ENCODE measurements at places on chromosomes 1 and 21. TPM values are rescaled to one million over a fixed set of nuclear protein-coding genes. Genes with fewer than 3 reads are reported as not detected.

- no peaks in the 10 kb centered on the region for H3K27me3 ChIP-seq
- H3K36me3 ChIP-seq = peaks cover 14% of the 10 kb centered on the region
- H3K4me3 ChIP-seq = no peak overlapping the region
- DNase-seq = no peak
- H3K27ac ChIP-seq = no peak overlapping the region
- H3K4me1 ChIP-seq = peaks cover 13% of the 10 kb centered on the region
These were observed 53.9 kb upstream of the NADK start for GRCh38 chr1:1832166-1832565.

PTGER3 gene
- 0.31 TPM for polyA plus RNA-seq

DNA sequence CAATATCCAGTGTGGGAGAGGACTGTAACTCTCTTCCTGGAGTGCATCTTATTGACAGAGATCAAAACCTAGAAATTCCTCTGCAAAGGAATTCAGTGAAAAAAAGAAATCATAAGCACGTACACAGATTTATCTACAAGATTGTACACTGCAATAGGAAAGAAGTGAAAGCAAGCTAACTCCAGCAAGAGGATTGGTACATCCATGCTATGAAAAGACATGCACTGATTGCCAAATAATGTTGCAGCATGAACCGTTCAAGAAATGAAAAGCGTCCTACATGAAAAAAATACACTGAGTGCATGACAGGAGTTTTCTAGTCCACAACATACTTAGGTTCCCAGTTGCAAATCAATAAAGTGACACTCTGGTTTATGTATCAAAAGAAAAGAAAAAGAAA, 1.9 kb upstream of the MGST3 start:
- no peak overlapping the region for H3K4me3 ChIP-seq
- no peaks in the 10 kb centered on the region for H3K27me3 ChIP-seq
- peak; percentile 23 for DNase-seq
- H3K4me1 ChIP-seq = peaks cover 13% of the 10 kb centered on the region
- no peaks in the 10 kb centered on the region for H3K36me3 ChIP-seq

CDC20 gene
- polyA plus RNA-seq = 3.6 TPM

DNA sequence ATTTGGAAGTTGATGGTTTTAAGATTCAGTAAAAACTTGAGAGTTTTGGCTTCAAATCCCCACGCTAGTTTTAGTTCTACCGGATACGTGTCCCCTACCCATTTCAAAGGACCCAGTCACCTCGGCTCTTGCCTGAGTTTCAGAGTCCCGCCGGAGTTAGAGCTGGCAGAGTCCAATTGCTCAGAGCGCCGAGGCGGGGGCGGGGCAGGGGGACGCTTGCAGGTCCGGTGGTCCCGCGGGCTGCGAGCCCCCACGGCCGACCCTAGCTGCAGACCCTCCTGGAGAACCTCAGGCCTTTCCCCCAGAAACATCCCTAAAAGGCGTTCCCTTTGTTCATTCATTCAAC, 765 bp upstream of the VPS45 start:
- peaks cover 10% of the 10 kb centered on the region for H3K36me3 ChIP-seq
- no peak for DNase-seq
- peak overlapping the region; percentile 98 for H3K27ac ChIP-seq
- peak overlapping the region; percentile 55 for H3K4me3 ChIP-seq

DNA sequence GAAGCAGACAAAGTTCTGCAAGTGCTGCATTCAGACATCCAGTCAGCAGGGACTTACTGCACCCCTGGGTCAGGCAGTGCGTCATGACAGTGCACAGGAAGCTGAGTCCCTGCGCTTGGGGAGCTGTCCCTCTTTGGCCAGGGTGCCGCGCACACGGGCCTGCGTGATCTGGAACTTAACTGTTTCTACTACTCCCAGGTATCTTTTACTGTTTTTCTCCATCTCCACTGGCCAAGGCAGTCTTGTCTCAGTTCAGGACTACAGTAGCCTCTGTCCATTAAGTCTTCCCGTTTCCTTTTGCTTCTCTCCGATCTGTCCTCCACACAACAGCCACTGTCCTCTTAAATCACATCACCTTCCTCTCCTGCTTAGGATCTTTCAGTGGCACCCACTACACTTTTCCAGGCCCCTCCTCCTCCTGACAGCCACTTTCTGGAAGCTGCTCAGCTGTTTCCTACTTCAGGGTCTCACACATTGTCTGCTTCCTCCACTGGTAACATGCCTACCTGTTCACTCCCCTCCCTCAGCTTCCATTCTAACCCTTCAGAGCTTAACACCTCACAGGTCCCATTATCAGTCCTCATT, 15.9 kb downstream of the ERRFI1 start:
- peaks cover 21% of the 10 kb centered on the region for H3K36me3 ChIP-seq
- H3K27me3 ChIP-seq = no peaks in the 10 kb centered on the region
- no peak for DNase-seq
- peaks cover 8% of the 10 kb centered on the region for H3K4me1 ChIP-seq

GORAB gene
- 7.6 TPM for polyA plus RNA-seq

GRCh38 chr1:90810681-90811080, 93.6 kb upstream of the BARHL2 start:
- no peak overlapping the region for H3K27ac ChIP-seq
- H3K4me3 ChIP-seq = no peak overlapping the region
- H3K36me3 ChIP-seq = no peaks in the 10 kb centered on the region
- H3K4me1 ChIP-seq = no peaks in the 10 kb centered on the region
- no peak for DNase-seq
- H3K27me3 ChIP-seq = no peaks in the 10 kb centered on the region

DNA sequence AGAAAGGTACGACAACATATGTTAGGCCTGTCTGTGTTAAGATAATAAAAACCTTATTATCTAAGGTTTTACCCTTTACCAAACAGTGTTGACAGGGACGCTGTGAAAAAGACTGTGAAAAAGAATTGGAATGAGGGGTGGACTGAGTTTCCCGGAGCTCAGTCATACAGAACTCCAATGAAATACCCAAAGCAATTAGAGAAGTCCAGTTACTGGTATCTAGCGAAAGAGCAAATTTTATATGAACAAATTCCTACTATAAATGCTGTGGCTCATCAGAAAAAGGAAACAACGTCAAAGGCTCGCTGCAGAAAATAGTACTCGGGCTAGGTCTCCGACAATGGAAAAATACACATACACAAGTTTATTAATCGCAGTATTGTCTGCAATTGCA, 708 bp upstream of the RBBP5 start:
- DNase-seq = no peak
- no peak overlapping the region for H3K4me3 ChIP-seq
- H3K4me1 ChIP-seq = peaks cover 19% of the 10 kb centered on the region

GRCh38 chr1:219954052-219954451, 25.7 kb upstream of the SLC30A10 start:
- no peaks in the 10 kb centered on the region for H3K27me3 ChIP-seq
- no peaks in the 10 kb centered on the region for H3K4me1 ChIP-seq
- no peak overlapping the region for H3K27ac ChIP-seq
- no peak overlapping the region for H3K4me3 ChIP-seq

FBLIM1 gene
- 26.2 TPM for polyA plus RNA-seq

DNA sequence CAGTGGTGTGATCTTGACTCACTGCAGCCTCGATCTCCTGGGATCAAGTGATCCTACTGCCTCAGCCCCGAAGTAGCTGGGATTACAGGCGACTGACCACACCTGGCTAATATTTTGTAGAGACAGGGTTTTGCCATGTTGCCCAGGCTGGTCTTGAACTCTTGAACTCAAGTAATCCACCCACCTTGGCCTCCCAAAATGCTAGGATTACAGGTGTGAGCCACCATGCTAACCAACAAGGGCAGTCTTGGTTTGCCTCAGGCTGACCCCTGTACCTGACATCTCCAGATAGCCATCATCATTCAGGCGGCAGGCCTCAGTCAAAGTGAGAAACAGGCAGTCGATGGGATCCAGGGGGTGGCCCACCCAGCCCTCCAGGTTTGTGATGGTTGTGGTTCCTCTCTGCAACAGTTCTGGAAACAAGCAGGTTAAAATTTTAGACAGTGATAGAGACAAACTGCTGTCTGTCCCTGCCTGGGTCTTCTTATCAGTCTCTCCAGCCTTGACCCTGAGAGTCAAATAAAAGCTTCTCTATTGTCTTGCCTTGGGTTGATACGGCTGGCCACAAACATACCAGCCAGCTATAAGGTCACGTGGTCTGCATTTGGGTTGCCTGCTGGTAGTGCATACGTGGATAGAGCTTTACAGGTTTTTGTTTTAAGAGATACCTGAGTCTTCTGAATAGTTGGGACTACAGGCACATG, 26.8 kb downstream of the UROD start:
- H3K4me3 ChIP-seq = no peak overlapping the region
- H3K4me1 ChIP-seq = peaks cover 2% of the 10 kb centered on the region
- H3K27me3 ChIP-seq = no peaks in the 10 kb centered on the region
- no peaks in the 10 kb centered on the region for H3K36me3 ChIP-seq

DNA sequence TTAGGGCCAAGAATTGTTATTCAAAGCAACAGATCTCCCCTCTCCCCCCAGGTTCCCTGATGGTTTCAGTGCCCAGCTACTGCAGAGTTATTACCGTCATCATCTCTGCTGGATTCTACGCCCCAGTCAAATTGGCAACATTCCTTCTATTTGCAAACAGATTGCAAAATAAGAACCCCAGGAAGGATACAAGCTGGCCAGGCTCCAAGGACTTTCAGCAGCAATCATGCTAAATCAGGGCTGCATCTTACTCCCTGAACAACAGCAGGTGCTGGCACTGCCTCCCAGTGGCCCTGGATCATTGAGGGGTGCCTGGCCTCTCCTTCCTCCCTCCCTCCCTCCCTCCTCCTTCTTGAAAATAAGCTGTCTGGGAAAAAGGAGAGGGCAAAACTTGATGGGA, 521.6 kb upstream of the BEND5 start:
- peak; percentile 11 for DNase-seq
- no peaks in the 10 kb centered on the region for H3K27me3 ChIP-seq
- no peak overlapping the region for H3K27ac ChIP-seq
- no peaks in the 10 kb centered on the region for H3K36me3 ChIP-seq
- no peaks in the 10 kb centered on the region for H3K4me1 ChIP-seq

DNA sequence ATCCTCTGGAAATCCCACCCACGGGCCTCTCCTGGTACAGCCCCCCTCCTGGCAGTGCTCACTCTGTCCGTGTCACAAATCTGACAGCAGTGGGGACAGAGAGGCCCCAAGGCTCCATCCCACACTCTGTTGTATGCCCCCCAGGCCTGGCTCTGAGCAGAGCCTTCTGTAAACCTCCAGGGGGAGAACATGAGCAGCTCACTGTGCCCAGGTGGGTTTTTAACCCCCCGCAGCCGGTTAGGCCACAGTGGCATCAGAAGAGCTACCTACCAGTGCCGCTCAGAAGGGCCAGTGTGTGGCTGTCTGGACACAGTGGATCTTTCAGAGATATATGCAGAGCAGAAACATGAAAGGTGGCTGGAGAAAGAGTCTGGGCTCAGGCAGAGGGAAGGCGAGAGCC, 12.0 kb upstream of the GPR153 start:
- H3K27me3 ChIP-seq = no peaks in the 10 kb centered on the region
- no peak for DNase-seq
- H3K36me3 ChIP-seq = no peaks in the 10 kb centered on the region
- no peak overlapping the region for H3K27ac ChIP-seq
- H3K4me1 ChIP-seq = no peaks in the 10 kb centered on the region

GRCh38 chr21:41815652-41816582, 49.1 kb upstream of the RIPK4 start:
- no peaks in the 10 kb centered on the region for H3K27me3 ChIP-seq
- no peak for DNase-seq
- no peaks in the 10 kb centered on the region for H3K36me3 ChIP-seq
- no peak overlapping the region for H3K27ac ChIP-seq

GRCh38 chr1:153485863-153486262, 25.4 kb upstream of the S100A7 start:
- H3K27ac ChIP-seq = no peak overlapping the region
- no peaks in the 10 kb centered on the region for H3K36me3 ChIP-seq
- H3K4me3 ChIP-seq = no peak overlapping the region
